ENCODE measurements at places on chromosomes 12 and 14.

DNA sequence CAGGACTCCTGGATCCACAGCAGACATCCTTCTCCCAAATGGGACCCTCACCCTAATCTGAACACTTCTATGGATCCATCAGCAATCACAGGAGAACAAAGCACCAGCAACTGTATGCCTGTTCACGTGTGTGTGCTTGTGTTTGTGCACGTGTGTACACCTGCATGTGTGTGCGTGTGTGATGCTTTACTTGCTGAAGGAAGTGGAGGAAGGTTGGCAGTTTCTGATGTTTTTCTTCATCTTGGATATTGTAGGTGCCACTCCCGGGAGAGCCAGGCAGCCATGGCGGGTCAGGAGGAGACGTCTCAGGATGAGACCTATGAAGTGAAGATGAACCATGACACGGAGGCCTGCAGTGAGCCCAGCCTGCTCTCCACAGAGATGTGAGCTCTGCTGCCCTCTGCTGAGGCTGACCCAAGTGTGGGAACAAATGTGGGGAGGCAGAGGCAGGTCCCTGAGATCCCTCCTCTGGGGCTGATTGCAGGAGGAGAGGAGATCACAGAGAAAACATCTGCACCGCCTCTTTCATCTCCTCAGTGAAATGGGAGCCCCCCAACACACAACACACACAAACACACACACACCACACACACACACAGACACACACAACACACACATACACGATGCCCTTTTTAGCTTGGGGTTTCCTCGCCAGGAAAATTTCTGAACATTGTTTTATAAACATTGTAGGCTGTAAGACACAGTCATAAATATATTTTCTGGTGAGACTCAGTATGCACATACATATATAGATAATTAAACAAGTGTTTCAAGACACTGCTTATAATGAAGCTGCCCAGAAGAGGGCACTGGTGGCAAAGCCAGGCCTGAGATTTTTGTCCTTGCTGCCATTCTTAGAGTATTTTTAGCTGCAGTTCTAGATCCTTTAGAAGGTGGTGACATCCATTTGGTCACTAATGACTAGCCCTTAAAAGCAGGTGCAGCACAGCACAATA is 112.2 kb upstream of the FKBP4 start:
- DNase-seq = no peak

DNA sequence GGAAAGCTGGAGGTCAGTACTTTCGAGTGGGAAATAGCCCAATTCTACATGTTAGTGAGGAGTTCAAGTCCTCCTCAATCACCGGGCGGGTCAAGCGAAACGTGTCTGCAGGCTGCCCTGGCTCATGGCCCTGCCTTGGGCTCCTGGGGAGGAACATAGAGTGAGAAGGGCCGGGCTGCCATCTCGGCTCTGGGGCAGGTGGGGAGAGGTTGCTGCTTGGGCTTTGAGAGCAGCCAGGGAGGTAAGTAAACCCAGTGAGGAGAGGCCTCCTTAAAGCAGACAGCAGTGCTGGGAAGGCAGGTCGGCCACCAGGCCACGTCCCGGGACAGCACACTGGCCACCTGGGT is 32.0 kb upstream of the UBC start:
- no peak for DNase-seq

DNA sequence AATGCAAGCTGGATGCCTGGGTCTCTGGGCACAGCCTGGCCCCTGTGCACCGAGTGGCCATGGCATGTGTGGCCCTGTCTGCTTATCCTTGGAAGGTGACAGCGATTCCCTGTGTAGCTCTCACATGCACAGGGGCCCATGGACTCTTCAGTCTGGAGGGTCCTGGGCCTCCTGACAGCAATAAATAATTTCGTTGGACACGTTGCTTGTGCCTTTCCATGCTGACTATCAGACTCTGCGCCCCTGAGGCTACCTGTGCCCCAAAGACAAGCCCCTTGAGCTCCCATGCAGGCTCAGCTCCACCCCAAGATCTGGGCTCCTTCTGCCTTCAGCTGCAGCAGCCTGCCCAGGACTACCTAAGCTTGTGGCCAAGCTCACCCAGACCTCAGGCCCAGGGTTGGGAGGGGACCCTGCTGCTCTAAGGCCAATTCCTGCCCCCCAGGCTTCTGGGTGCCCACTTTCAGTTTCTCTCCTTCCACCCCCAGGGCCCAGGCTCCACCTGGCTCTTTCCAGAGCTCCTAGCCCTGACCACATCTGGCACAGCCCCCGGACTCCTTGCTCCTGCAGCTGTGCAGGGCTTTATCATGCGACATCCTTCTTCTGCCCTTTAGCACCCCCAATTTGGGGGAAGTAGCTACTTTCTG is 11.8 kb downstream of the SERPINA3 start:
- DNase-seq = no peak

- no peak for DNase-seq
Measured at GRCh38 chr14:30193101-30193500, 265.5 kb upstream of the PRKD1 start.

DNA sequence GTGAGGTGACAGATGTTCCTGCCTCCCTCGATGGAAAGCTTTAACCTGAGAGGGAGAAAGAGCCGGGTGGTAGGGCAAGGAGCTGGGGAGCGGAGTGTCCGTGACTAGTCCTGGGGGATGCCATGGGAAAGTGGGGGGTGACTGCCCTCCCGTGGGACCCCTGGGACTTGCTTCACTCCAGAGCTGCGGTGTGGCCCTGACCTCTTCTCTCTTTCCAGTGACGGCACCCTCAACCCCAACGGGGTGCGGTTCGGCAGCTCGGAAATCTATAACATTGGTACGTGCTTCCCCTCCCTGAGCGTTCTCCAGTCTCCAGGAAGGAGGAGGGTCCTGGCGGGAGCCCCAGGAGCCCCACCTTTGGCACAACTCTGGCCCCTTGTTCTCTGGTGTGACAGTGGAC is 69.3 kb downstream of the AACS start:
- DNase-seq = no peak

DNA sequence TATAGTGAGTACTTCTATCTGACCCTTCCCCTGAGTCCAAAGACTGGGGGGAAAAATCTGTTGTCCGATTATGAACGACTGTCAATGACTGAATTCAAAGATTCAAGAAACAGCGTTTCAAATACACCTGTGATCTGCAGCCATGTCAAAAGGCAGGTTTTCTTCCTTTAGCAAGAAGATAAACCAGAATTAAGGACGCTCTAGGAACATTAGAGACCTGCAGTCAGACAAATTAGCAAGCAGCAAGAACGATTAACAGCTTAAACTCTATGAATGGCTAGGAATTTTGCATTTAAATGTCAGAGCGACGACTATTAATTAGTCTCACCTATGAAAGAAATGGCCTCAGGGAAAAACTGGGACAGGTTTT is 2.1 kb downstream of the DUSP6 start:
- DNase-seq = no peak

DNA sequence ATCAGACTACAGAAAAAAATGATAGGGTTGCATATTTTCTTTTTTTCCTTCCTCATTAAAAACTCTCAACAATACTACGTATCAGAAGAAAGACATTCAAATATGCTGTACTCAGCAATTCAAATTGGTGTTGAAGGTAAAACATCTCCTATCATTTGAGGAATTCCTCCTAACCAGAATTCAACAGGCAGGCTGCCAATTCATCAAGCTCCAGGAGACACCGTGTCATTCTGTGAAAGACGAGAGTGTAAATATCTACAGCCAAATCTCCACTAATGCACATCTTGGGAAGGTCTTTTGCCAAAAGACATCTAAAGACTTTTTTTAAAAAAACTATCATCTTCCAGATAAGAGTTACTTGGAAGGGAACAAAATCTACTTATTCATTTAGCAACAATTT is 26.6 kb downstream of the NT5DC3 start:
- DNase-seq = no peak

DNA sequence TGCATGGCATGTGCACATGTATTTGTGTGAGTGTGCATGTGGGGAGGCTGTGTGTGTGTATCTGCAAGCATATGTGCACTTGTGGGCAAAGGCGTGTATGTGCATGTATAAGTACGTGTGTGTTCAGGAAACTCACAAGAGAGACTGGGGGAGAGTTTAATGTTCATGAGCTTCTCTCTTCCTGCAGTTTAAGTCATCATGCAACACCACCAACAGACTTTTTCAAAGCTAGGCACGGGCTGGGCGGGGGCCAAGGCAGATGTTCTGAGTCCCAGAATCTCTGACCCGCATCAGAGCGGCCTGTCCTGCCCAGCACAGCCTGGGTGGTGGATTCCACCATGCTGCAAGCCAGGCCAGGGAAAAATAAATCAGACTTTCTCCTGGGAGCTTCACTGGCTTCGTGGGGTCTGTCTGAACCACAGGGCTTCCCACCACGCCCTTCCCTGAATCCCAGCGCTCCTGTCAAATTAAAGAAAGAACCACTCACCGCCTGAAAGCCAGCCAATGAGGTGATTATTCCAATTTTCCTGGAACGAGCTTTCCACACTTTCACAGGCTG is 75.7 kb downstream of the PITPNM2 start:
- DNase-seq = no peak

- no peak for DNase-seq
Measured at GRCh38 chr12:115172521-115172920, 488.5 kb upstream of the TBX3 start.

- DNase-seq = no peak
Measured at GRCh38 chr12:23431006-23431405, 518.5 kb downstream of the SOX5 start.

DNA sequence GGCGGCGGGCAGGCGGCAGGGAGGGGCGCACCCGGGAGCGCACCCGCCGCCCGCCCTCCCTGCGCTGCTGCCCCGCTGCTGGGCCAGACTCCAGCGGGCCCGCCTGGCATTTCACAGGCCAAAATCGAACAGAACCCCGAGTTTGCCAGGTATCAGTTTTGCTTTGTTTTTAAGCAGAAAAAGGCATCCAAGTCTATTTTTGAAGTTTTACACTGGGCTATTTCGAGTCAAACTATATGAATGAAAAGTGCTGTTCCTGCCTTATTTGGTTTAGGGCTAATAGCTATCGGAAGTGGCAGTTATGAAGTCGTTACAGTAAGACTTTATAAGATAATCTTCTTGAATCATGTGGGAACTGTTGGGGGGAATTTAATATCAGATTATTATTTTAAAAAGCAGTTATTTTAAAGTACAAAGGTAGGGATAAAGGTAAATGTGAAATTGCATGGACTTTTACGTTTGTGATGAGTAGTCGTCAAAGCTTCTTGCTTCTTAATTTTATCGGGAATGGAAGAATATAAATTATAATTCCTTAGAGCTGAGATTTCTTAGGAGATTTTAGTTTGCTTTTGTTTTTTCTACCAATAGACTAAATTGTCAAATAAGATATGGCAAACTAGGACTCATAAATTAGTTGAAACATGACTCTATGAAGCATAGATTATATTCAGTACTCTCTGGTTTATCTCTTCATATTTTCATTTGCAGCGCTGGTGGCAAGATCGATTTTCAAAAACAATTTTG is 1.1 kb downstream of the MSRB3 start:
- no peak for DNase-seq

DNA sequence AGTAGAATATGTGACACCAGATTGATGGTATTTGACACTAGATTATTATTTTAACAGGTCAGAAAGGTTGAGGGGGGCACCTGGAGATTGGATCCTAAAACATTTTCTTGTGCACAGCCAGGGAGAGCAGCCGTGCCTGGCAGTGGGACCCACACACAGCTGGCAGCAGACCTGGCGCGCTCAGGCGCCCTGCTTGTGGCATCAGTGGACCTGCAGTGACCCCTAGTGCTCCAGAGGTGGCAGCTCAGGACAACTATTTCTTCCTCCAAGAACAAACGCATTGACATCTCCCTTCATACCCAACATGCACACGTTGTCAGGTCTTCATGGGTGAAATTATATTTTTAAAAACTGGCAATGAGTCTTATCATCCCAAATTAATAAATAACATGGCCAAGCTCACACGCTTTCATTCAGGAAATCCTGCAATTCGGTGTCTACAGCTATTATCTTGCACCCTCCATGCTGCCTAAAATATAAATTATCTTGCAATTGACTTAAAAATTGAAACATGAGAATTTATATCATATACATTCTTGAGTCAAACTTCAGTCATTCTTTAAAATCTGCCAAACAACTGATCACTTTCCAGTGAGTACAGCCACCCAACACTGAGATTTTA is 7.7 kb upstream of the TMEM132D start:
- peak; percentile 60 for DNase-seq

GRCh38 chr12:2536724-2537123 is 258.0 kb upstream of the FKBP4 start:
- DNase-seq = no peak

GRCh38 chr12:31866523-31866922 is 92.7 kb upstream of the RESF1 start:
- DNase-seq = no peak

DNA sequence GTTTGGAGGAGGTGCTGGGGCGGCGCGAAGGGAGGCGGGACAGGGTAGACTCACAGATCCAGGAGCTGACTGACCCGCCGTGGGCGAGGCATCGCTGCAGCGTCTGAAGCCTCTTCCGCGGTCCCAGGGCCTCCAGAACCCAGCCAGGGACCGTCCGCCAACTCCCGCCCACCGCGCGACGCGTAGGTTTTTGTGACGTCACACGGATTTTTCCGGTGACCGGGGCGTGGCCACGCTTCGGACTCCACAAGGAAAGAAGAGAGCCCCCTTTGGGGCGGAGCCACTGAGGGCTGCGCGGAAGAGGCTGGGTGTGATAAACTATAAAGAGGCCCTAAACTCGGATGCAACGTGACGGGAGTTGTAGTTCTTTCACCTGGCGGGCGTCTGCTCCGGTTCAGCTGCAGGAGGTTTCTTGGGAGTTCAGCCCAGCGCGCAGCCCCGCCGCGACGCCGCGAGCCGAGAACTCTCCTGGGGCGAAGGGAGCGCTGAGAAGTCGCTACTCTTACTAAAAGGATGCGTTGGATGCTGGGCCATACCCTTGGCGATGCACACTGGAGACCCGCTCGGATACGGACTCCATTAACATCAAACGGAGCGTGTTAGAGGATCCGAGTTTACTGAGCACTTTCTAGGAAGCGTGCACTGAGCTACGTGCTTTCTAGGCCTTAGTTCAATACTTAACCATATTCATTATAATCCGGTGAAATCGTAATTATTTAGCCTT is at the start of gene AMN1:
Gene AMN1, minus strand, starts transcription at position 105 of the 724 bp plus-strand sequence. Its CDS starts 13 bp downstream, at position 92.
- peak; percentile 96 for DNase-seq

DNA sequence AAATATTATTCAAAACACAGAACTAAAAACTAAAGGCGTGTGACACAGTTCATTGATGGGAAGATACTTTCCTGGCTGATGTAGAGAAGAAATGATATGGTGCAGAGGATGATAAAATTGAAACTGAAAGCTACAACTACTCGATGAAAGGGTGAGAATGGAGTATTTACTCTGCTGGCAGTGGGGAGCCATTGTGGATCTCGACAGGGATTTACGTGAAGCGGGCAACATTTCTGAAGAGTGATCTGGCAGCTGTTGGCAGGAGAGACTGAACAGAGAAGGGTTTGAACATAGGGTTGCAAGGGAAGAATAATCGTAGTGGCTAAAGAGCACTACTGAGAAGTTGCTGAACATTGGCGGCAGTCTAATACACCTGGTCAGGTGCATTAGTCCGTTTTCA is 464.9 kb downstream of the PDZRN4 start:
- DNase-seq = no peak

DNA sequence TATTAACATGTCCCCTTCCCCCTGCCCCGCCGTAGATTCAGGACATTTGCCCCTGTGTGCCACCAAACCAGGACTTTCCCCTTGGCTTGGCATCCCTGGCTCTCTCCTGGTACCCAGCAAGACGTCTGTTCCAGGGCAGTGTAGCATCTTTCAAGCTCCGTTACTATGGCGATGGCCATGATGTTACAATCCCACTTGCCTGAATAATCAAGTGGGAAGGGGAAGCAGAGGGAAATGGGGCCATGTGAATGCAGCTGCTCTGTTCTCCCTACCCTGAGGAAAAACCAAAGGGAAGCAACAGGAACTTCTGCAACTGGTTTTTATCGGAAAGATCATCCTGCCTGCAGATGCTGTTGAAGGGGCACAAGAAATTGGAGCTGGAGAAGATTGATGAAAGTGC is 28.9 kb downstream of the HRK start:
- DNase-seq = no peak
